ENCODE measurements at places on chromosomes 3 and 15.

- DNase-seq = no peak
Measured at GRCh38 chr3:194468086-194468485, 18.7 kb downstream of the ATP13A3 start.

- no peak for DNase-seq
Measured at GRCh38 chr3:194718079-194718478, 32.4 kb downstream of the FAM43A start.

- no peak for DNase-seq
Measured at GRCh38 chr15:44500555-44500954, 36.4 kb upstream of the EIF3J start.

DNA sequence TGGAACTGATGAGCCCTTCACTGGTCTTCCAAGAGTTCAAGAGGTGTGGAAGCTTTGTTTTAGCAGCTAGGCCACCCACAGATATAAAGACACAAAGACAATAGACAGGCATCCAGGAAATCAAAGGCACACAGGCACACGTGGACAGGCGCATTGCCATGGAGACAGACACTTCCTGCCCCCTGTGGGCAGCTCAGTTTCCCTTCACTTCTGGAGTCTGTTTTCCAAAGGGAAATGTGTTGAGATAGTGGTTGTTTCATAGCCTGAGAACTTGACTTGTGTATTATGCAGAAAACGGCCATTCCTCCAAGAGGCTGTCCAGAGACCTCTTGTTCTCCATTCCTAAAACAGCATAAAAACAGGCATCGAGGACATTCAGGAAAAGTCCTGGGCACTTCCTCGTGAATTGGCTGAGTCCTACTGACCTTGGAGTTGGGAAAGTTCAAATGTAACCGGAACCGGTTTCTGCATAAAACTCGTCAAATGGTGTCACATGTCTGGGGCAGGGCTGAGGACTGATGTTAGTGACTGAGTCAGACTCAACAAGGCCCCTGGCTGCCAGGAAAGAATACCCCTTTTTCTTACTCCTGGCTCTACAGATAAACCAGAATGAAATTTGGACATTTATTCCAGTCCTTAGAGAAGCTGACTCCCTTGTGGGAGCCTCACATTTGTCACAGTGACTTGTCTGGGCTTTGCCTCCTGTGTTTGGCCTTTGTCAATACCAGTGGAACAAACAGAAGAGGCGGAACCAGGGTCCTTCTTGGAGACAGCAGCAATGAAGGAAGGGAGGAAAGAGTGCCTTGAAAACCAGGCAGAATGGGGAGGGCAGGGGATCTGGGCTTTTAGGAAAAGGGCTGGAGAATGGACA lies 1.3 kb downstream of the ALPK3 start:
- no peak for DNase-seq

DNA sequence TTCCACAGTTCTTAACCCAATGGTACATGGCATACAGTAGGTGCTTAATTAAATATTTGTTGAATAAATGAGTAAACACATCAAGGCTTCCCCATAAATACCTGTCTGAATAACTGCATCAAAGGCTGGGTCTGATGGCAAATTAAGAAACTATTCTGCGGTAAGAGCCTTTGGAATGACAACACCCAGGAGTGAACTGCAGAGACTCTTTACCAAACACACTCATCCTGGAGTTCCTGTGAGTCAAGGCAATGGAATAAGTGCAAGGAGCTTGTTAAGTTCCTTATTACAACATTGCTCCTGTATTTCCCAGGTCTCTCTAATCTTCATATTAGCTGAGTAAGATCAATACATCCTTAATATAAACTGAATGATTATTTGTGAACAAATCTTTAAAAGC lies 119.9 kb upstream of the STT3B start:
- DNase-seq = no peak

DNA sequence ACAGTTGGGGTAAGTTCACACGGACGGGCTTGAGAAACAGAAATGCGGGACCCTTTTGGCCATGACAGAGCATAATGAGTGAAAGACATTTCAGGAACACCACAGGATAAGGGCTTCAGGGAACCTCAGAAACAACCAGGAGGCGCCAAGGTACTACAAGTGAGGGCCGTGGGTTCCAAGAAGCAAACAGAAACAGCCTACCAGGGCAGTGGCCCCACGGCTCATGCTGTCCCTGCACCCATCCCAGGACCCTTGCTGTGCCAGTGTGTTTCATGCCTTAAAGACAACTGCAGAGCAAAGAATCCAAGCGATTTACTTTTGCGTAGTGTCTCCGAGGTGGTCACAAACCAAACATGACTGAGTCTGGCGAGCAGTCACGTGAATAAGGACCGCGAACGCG lies 54.0 kb downstream of the RUBCN start:
- DNase-seq = no peak

Measured in NCI-H1092 treated with DMSO at 0.1 percent for 48 hours (cell line).